ENCODE measurements at places on chromosomes 11 and 22.

- DNase-seq = no peak
Measured at GRCh38 chr11:125165111-125165842, 726 bp downstream of the PKNOX2 start.

DNA sequence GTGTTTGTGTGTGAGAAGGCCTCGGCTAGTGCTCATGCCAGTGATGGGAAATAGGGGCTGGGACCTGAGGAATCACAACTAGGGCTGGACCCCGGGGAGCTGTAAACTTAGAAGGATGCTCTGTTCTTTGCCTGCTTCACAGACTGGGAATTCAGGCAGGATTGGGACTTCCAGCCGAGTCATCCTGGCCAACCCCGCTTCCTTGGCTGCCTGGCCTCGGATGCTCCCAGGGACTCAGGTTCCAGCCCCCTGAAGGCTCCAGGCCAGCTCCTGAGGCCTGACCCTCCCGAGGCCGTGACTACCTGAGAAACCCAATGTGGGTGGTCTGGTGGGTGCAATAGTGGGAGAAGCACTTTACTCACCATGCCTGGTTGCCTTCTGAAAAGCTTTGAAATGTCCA lies 44.7 kb downstream of the IRAG1 start:
- no peak for DNase-seq

DNA sequence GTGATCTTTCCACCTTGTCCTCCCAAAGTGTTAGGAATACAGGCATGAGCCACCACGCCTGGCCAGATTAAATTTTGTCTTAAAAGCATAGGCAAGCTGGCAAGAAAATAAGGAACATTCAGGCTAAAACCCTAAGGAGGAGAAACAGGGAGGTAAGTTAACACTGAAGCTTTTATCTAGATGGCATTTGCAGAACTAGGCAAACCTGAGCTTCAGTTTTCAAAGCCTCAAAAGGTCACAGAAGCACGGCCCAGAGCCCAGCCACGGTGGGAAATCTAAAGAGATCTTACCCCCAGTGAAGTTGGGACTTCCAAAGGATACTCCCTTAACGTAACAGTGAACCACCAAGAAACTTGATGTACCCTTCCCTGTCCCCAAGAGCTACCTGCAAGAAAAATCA lies 28.4 kb downstream of the PC start:
- no peak for DNase-seq

DNA sequence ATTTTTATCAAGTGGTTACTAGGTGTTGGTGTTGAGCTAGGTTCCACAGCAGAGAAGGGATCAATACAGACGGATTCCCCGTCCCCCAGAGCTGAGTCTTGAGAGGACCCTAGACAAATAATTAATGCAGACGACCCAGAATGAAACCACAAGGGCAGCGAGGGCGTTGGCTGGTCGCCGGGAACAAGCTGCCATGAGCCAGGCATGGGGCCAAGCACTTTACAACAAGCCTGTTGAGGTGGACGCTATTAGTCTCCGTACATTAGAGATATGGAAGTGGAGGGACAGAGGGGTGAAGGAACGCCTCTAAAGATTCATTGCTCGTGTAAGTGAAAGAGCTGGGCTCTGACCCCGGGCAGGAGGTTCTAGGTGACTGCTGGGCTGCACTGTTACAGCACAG lies 77.1 kb upstream of the EIF3D start:
- DNase-seq = no peak

GRCh38 chr11:45486461-45486860 lies 179.0 kb downstream of the CHST1 start:
- no peak for DNase-seq

Data from activated effector memory CD4-positive, alpha-beta T cell treated with Interleukin-2 at 50 U/mL for 16 hours (primary cell).